ENCODE measurements at places on chromosomes 5 and 9.
A peak's percentile ranks its signal among the peaks of the same experiment; 100 is the strongest.

DNA sequence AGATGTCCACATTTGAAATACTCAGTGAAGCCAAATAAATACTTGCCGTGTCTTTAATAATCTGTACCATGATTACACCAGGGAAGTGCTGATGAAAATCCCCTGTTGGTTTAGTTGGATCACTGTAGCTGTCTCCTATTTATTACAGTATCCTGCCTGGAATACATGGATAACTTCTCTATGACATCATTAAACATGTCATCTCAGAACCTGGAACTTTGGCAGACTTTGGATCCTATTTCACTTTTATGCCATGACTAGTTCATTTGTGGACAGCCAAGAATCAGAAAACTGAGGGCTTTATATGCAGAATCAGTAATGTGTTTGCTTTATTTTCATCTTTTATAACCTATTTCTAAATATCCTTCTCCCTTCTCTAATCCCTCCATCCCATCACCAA, at the start of gene TXNDC8:
TXNDC8 (minus strand) TSS at position 137 of the 400 bp plus-strand sequence.
- no peak for DNase-seq

GRCh38 chr5:145980259-145980658, 43.9 kb downstream of the SH3RF2 start:
- DNase-seq = no peak

DNA sequence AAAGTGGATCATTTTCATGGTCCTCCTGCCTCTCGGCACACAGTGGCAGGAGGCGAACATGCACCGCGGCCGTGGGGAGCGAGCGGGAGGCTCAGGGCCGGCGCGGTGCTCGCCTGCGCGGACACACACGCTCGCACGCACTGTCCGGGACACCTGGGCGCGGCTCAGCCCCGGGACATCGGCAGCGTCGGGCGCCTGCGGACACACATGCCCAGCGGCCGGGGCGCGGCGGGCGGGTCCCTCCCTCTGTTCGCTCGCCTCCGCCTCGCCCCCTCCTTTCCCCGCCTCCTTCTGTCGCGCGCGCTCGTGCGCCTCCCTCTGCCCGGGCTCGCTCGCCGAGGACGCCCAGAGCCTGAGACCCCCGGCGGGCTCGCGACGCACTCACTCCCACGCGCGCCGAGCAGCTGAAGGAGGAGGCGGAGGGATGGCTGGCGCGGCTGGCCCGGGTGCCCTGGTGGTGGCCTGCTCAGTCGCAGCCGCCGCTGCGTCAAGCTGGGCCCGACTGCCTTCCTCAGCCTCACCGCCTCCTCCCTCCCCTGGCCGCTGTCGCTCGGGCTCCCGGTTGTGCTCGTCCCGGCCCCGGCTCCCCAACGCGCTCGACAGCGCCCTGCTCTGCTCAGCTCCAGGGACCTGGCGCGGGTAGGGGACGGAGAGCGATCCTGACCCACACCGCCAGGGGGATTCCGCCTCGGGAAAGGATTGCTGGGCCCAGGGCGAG, at the start of gene FRMD3:
FRMD3 (minus strand) TSS at position 230 of the 718 bp plus-strand sequence; CDS start at position 60, 170 bp downstream.
- DNase-seq = peak; percentile 61

GRCh38 chr5:88870285-88870684, 12.7 kb downstream of the MEF2C start:
- no peak for DNase-seq

GRCh38 chr9:73719660-73720059, 568.0 kb downstream of the ANXA1 start:
- no peak for DNase-seq

DNA sequence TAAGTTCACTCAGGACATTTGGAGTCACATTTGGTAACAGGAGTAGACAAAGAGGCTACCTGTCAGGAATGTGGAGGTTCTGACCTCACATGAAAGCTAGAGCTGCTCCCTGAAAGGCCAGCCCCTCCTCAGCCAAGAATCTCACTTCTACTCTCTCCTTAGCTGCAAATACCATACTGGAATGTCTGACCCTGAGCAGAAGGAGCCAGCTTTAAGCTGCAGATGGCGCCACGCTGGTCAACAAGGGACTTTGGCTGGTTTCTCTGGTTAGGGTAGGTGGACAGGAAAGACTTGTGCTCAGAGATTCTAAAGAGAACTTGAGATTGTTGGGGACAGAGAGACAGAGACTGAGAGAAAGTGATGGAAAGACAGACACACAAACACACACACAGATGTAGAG, 21.9 kb downstream of the ASTN2 start:
- no peak for DNase-seq

DNA sequence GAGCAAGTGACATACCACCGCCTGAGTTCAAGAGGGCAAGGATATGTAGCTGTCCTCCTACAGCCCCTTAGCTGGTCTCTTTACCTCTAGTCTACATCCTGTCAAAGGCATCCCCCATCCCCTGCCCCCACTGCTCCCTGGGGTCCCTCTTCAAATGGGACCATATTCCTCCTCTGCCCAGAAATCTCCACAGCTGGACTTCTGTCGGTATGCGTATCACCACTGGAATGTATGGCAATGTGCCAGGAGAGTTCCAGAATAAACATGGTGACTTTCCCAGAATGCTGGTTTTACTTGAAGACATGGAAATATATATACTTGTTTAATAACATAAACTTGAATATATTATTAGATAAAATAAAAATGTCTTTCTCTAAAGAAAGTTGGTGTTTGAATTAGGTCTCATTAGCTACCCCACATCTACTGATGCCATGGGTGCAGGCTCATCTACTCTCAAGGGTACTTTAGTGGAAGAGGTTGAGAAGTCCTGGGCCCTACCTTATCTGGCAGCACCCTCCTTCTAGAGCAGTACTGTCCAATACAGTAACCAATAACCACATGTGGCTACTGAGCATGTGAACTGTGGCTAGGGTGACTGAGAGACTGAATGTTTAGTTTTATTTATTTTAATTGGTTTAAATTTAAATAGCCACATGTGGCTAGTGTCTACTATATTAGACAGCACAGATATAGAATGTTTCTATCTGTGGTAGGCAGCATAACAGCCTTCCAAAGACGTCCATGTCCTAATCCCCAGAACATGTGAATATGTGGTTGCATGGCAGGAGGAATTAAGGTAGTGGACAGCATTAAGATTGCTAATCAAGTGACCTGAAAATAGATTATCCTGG, 181.7 kb upstream of the SLC30A5 start:
- no peak for DNase-seq

DNA sequence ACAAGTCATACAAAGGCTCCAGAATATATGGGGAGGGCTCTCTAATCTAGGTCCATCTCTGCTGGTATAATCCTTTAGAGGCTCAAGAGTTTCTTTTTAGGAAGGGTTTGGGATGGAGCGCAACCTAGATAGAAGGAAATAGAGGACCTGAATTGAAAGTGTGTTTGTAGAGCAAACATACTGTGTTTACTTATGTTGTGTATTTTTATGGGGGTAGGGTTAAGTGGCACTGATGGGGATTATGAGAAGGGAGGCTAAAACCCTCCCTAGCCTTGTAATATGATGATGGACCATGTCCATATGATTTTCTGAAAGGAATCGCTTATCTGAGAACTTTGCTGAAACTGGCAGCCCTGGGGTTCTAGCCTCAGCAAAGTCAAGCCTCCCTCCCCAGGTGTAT, 4.4 kb upstream of the ELL2 start:
- DNase-seq = no peak

- DNase-seq = no peak
Observed at GRCh38 chr9:26125693-26126092, 447.4 kb upstream of the TUSC1 start.

GRCh38 chr9:108512426-108513173, 343.2 kb downstream of the ACTL7B start:
- DNase-seq = no peak

DNA sequence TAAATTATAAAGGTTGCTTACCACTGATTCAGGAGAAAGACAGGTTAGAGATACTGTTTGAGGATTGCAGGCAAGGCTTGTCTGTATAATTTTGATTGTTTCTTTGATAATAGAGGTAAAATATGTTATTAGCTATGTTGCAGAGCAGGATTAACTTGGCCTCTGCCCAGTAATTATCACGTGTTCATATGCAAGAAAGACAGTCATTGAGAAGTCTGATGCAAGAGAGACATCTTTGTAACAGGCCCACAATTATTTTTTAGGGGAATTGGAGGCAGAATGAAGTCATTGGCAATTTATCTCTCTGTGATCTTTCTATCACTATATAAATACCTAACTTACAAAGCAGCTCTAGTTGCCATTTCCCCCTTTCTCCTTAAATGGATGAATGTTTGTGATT, 46.0 kb downstream of the SLC44A1 start:
- DNase-seq = no peak

GRCh38 chr9:76886318-76886717, 19.6 kb downstream of the PRUNE2 start:
- DNase-seq = no peak

GRCh38 chr5:132098151-132098594, 24.6 kb downstream of the CSF2 start:
- no peak for DNase-seq

DNA sequence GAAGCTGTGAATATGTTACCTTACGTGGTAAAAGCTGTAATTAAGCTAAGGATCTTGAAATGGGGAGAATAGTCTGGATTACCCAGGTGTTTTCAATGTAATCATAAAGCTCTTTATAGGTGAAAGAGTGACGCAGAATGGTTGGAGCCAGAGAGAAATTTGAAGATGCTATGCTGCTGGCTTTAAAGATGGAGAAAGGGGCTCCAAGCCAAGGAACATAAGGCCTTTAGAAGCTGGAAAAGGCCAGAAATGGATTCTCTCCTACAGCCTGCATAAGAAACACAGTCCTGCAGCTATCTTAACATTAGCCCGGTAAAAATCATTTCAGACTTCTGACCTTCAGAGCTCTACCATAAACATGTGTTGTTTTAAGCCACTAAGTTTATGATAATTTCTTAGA, 243.3 kb upstream of the VLDLR start:
- no peak for DNase-seq

GRCh38 chr9:110582156-110582555, 2.6 kb upstream of the SVEP1 start:
- no peak for DNase-seq

DNA sequence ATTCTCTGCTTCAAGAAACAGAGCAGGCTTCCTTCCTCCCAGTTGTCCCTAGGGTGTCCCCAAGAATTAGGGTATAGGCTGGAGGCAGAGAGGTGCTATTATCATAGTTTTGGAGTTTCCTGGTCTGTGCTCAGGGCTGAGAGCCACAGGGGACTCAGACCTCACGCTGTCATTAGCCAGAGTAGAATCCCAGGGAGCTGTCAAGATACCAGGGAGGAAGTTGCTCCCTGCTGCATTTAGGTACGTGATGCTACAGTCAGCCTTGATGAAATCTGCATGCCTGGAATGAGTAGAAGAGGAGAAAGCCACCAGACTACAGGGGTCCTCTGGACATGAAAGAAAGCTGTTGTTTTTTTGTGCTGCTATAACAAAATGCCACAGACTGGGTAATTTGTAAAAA, 273.2 kb downstream of the SH3GL2 start:
- no peak for DNase-seq

- no peak for DNase-seq
Observed at GRCh38 chr5:178583279-178583678, 6.9 kb downstream of the COL23A1 start.

- no peak for DNase-seq
Observed at GRCh38 chr5:108409786-108410185, 27.9 kb upstream of the FBXL17 start.

GRCh38 chr5:73606206-73606753, 19.7 kb upstream of the ARHGEF28 start:
- DNase-seq = no peak

DNA sequence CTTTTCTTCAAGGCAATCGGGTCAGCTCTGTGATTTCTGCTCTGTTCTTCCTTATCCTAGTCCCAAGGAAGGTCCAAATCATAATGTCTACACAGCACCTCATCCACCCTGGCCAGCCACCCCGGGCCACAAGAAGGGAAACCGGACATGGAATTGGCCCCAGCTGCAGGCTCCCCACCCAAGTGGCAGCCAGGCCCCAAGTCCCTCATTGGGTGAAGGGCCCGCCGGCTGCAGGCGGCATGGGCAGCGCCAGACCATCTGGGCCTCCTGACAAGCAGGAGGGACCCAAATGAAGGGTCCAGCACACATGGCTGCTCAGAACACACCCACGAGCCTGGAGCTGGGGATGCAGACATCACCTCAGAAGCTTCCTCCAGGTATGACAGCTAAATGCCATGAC, 33.7 kb downstream of the BICD2 start:
- no peak for DNase-seq

- DNase-seq = no peak
Observed at GRCh38 chr5:59458321-59458720, 435.2 kb downstream of the PDE4D start.

DNA sequence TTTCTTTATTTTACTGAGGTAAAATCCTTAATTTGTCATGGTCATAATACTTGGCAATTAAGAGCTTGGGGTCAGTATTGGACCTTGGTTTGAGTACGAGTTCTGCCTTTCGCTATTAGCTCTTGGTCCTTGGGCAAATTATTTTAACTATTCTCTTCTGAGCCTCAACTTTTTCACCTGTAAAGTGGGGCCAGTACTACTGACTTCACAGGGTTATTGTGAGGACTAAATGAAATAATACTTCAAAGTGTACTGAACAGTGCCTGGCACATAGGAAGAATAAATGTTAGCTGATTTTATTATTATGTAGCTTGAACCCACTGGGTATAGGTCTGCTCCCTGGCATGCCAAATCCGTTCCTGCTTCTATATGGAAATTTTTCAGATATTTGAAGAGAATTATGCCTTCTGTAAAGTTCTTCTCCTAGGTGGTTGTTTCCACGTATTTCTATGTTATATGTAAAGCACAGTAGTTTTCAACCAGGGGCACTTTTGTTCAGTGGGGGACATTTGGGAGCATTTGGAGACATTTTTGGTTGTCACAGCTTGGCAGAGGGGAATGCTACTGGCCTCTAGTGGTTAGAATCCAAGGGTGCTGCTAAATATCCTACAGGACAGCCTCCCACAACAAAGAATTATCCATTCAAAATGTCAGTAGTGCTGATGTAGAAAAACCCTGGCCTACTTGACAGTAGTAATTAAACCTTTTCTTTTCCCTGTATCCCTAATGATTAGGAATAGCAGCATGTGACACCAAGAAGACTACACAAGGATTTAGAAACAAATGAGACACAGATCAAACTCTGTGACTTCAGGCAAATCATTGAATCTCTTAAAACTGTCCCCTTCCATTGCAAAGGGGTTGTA, 4.5 kb downstream of the RCL1 start:
- DNase-seq = no peak

- no peak for DNase-seq
Observed at GRCh38 chr5:31404325-31404724, 127.6 kb downstream of the DROSHA start.

DNA sequence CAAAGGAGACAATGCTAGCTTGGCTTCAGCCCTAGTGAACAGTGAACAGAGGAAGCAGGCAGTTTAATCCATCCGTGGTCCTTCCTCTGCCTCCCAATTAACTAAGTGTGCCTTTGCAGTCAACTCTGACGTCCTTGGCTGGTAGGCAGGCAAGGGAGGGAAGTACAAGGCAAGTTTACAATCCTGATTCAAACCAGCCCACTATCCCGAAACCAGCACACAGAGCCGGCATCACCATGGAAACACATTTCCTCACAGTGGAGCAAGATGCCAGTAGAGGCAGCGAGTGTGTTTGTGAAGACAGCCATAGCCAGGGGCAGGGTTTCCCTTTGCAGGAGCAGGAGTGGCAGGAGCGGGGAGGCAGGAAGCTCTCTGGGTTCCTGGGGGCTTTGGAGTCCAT, 73.9 kb downstream of the GOLPH3 start:
- no peak for DNase-seq

- no peak for DNase-seq
Observed at GRCh38 chr5:16713386-16713928, 96.7 kb upstream of the RETREG1 start.

GRCh38 chr5:79510638-79511037, 3.3 kb downstream of the HOMER1 start:
- no peak for DNase-seq

Data from stimulated activated CD4-positive, alpha-beta T cell treated with anti-CD3 and anti-CD28 coated beads, Interleukin-2, amount 100 ng/mL, for 24 hours (primary cell).